Stimulated activated CD4-positive, alpha-beta T cell treated with anti-CD3 and anti-CD28 coated beads, Interleukin-4, amount 100 ng/mL, for 24 hours (primary cell): ENCODE measurements at places on chromosomes 1 and 21.

DNA sequence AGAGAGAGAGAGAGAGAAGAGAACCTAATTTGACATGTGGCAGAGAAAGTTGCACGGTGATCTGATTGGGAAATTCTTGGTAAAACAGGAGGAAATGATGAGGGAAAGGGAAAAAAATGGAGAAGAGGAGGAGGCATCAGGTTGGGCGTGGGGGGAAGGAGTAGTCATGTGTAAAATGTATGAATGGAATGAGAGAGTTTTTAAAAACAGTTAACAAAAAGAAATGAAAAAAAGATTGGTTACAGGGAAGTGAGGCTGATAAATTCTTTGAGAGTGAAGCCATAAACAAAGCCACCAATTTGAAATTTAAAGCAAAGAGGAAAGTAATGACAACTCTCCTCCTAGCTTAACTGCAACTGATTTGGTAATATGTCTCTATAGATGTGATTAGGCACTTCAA is 409.2 kb downstream of the USH2A start:
- no peak for DNase-seq

DNA sequence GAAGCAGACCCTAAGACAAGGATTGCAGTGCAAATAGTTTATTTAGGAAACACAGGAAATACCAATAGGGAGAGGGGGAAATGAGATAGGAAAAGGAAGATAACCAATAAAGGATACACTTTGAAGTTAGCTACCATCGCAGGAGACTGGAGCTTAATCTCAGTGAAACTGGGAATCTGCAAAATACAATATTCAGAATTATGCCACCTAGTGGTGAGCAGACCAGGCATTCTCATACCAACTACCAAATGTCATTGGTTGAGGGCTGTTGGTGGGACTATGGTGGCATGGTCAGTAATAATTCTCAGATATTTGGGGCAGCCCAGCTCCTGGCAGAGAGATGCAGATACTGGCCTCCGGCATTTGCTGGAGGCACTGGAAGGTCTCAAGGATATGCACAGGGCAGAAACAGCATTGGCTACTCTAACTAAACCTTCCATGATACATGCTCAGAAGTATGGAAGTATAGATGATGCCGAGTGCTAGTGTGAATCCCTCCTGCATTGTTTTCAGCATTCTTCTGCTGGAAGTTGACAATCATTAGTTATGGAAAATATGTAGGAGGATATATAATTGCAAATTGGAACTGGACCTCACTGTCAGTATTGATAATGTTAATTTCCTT is 11.8 kb upstream of the ZFP69B start:
- peak; percentile 18 for DNase-seq

DNA sequence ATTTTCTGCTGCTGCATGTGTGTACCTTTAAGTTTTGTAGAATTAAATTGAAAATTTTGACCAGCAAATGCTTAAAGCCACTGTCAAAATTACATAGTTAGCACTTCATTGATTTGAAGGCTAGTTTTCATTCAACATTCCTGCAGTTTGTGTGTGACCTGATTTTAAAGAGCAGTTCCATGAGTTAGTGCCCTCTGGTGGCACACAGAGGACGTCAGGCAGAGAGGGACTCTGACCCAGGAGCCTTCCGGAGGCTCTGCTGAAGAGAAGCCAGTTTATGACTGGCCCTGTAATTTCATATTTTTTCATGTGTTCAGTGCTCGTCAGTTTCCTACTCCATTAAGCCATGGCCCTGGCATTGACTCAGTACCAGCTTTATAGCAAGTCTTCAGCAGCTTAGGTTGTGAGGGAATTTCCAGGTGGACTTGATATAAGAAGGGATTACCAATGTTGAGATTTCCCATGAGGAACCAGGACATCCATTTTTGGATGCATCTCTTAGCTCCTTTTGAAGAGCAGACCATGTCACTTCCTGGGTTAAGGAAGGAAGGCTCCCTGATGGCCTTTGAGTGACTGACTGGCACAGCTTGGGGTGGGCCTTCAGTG is 104.7 kb downstream of the CAMTA1 start:
- DNase-seq, result peak; percentile 45

GRCh38 chr1:180232521-180233043 is 2.5 kb downstream of the LHX4 start:
- DNase-seq, result no peak

DNA sequence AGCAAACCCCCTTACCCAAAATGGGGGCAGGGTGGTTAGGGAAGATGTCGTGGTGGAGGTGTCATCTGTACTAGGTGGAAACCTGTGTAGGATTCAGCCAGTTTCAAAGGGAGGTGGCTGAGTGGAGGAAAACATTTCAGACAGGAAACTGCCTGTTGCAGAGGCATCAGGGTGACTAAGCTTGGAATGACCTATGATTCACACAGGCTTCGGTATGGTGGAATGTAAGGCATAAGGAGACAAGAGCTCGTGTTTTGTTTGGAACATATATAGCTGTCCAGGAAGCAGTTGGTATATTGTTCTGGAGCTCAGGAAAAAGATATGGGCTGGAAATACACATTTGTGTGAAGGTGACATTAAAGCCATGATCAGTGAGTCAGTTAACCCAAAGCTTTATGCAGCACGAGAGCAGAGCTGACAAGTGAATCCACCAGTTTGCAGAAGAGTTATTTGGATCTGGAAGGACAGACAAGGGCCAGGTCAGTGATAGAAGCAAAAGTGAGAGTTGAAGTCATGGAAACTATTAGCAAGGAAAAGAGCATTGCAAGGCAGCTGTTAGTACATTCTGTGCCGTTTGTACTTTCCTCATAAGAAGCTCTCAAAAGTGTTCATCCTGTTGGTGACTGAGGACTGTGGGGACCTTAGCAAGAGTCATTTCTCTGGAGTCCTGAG is 12.2 kb downstream of the UTP25 start:
- DNase-seq, result peak; percentile 27
